ENCODE measurements at places on chromosomes 16 and 17. TPM values are rescaled to one million over a fixed set of nuclear protein-coding genes. Genes with fewer than 3 reads are reported as not detected.

The KCNH4 gene
- not detected for polyA plus RNA-seq

The CD300E gene
- polyA plus RNA-seq = not detected

The CACNB1 gene
- polyA plus RNA-seq = 1.0 TPM

The WNK4 gene
- 0.20 TPM for polyA plus RNA-seq

The KRTAP2-3 gene
- not detected for polyA plus RNA-seq

The DOK4 gene
- 0.77 TPM for polyA plus RNA-seq

The EVI2B gene
- not detected for polyA plus RNA-seq

The IGF2BP1 gene
- not detected for polyA plus RNA-seq

The NOD2 gene
- not detected for polyA plus RNA-seq

The ZNF469 gene
- polyA plus RNA-seq = not detected

The NPW gene
- not detected for polyA plus RNA-seq

The GJD3 gene
- polyA plus RNA-seq = not detected

The ETV4 gene
- 0.77 TPM for polyA plus RNA-seq

The GGT6 gene
- not detected for polyA plus RNA-seq

The DNAAF8 gene
- not detected for polyA plus RNA-seq

The DPEP3 gene
- polyA plus RNA-seq = not detected

The HASPIN gene
- not detected for polyA plus RNA-seq

The ARL5C gene
- polyA plus RNA-seq = not detected

The OR4D1 gene
- polyA plus RNA-seq = 0.48 TPM

The ZNF19 gene
- 1.6 TPM for polyA plus RNA-seq

The DHRS7C gene
- polyA plus RNA-seq = not detected

The STH gene
- polyA plus RNA-seq = not detected

The SLC13A2 gene
- not detected for polyA plus RNA-seq

The GRB2 gene
- polyA plus RNA-seq = 219 TPM

The C17orf67 gene
- 1.1 TPM for polyA plus RNA-seq

The JPH3 gene
- 0.98 TPM for polyA plus RNA-seq

The RHBDF2 gene
- polyA plus RNA-seq = not detected

The BICDL2 gene
- polyA plus RNA-seq = not detected

The TSPAN10 gene
- polyA plus RNA-seq = 0.94 TPM

The CASKIN1 gene
- 0.04 TPM for polyA plus RNA-seq

The CNGB1 gene
- polyA plus RNA-seq = not detected

Measured in Purkinje cell (primary cell).